Daoy (cell line): ENCODE measurements at places on chromosomes 6 and 20. TPM values are rescaled to one million over a fixed set of nuclear protein-coding genes. Genes with fewer than 3 reads are reported as not detected.

The MOXD1 gene
- total RNA-seq = 0.71 and 0.97 TPM in 2 replicates

The DEFB132 gene
- not detected in 2 replicates for total RNA-seq

- no peak for DNase-seq
These were observed 37.4 kb upstream of the ARMH2 start for GRCh38 chr6:24836109-24836508.

- no peak for DNase-seq
These were observed 37.6 kb downstream of the RSPH3 start for GRCh38 chr6:158962371-158962770.

DNA sequence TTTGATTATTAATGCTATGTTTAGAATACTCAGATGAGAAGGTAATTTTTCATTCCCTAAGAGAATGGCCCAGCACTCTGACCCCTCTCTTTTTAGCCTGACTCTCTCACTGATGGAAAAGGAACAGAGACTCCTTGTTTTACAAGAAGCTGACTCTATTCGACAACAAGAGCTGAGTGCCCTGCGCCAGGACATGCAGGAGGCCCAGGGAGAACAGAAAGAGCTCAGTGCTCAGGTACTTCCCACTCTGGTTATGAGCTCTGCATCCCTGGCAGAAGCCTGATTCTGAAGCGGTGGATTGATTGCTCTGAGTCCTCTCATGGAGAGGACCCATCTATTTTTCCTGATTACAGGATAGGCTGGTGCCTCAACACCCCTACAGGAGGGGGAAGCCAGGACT, 33.0 kb downstream of the C20orf173 start:
- DNase-seq = no peak
